Activated CD4-positive, CD25-positive, alpha-beta regulatory T cell treated with anti-CD3 and anti-CD28 coated beads, Interleukin-2, amount 50 U/mL, for 72 hours (primary cell): ENCODE measurements at places on chromosomes 6 and 20.

- no peak for DNase-seq
These were observed 792 bp downstream of the RSPH3 start for GRCh38 chr6:158999154-158999665.

DNA sequence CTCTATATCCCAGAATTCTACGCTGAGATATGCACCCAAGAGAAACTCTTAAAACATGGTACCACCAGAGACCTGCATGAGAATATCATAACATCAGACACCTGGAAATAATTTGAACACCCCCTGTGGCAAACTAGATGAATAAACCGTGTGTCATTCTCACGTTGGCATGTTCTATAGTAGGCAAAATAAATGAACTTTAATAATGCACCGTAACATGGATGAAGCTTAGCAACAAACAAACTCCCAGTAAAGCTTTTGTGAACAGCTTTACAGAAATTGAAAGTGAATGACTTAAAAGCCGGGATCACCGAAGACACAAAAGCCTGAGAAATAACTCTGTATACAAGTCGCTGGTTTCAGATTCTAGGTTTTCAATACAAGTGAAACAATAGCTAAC is 1166.8 kb upstream of the CITED2 start:
- no peak for DNase-seq

DNA sequence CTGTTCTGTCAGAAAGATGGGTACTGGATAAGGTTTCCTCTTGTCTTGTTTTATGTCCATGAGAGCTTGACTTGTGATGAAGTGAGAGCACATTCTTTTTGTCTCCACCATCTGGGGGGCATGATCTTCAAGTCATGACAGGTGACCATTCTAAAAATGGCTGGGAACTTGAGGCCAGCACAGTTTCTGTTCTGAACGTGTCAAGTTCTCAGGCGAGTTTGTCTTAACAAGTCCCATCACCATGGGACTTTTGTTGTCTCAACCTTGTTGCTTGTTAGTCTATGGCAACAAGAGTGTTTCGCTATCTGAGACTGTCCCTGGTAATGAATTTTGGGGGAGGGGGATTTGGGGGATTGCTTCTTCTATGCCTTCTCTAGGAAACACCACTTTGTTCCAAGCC is 25.6 kb upstream of the ENPP4 start:
- no peak for DNase-seq

DNA sequence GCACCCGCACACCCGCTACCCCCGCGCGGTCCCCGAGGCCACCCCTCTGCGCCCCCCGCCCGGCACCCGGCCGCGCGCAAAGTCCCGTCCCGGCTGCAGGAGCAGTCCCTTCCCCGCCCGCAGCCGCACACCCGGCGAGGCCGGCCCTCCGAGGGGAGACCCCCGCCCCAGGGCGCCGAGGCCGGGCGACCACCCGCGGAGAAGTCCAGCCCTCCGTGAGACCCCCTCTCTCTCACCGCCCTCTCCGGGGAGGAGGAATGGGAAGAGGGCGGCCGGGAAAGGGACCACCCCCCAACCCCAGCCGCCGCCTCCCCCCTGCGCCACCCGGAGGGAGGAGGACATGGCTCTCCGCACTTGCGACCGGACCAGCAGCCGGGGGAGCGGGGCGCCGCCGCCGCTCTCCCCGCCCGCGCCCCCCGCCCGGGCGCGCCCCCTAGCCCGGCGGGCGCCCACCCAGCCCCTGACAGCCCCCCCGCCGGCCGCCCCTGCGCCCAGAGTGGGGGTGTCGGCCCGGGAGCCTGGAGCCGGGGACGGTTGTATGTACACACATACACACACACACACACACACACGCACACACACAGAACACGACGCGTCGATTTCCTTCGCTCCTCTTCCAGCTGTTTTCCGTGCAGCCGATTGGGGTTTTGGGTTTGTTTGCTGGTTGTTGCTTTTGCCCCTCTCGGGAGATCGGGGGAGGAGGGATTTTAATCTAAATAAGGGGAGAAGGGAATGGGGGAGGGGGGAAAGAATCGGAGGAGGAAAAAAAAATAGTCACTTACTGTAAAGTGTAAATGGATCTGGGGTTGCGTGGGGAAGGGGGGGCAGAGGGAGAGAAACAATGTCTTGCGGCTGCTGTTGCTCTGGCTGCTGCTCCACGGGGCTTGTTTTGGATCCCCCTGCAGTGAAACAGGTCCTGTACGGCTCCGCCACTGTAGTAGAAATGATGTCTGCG is at the start of gene ATXN1:
Gene ATXN1 (minus strand): TSS at position 945 of the 955 bp plus-strand sequence.
- peak; percentile 54 for DNase-seq

DNA sequence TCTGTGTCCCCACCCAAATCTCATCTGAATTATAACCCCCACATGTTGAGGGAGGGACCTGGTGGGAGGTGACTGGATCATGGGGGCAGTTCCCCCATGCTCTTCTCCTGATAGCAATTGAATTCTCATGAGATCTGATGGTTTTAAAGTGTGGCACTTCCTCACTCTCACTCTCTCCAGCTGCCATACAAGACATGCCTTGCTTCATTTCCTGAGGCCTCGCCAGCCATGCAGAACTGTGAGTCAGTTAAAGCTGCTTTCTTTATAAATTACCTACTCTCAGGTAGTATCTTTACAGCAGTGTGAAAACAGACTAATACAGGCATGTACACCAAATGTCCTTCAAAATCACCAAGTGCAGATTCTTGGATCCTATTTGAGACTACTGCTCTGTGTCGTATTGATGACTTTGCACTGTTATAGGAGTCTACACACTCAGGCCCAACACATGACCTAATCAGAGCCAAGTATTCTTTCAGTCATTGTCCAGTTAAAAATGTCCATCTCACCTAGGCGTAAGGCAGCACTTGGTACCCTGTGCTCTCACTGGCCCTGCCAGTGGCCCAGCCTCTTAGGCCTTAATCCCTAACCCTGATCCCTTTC is 52.8 kb upstream of the UST start:
- DNase-seq = no peak
